Stimulated activated CD8-positive, alpha-beta memory T cell treated with anti-CD3 and anti-CD28 coated beads, Interleukin-7, amount 100 ng/mL, for 1 hour (primary cell): ENCODE measurements at places on chromosomes 12 and 14.

DNA sequence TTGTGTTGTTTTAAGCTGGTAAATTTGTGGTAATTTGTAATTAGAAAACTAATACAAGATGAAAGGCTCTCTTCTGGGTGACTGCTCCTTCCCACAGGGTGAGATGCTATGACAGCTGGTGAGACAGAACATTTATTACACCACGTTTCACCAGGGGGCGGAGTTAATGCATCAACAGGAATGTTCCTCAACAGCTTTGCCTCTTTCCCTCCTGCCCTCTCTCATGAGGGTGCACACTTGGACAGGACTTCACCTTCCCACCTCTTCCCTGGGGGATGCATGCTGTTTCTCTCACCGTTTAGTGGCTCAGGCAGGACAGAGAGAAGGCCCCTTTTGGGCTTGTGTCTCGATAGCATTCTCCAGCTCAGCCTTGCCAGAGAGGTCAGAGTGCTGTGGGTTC is 13.4 kb upstream of the PPP1R1A start:
- no peak for DNase-seq

DNA sequence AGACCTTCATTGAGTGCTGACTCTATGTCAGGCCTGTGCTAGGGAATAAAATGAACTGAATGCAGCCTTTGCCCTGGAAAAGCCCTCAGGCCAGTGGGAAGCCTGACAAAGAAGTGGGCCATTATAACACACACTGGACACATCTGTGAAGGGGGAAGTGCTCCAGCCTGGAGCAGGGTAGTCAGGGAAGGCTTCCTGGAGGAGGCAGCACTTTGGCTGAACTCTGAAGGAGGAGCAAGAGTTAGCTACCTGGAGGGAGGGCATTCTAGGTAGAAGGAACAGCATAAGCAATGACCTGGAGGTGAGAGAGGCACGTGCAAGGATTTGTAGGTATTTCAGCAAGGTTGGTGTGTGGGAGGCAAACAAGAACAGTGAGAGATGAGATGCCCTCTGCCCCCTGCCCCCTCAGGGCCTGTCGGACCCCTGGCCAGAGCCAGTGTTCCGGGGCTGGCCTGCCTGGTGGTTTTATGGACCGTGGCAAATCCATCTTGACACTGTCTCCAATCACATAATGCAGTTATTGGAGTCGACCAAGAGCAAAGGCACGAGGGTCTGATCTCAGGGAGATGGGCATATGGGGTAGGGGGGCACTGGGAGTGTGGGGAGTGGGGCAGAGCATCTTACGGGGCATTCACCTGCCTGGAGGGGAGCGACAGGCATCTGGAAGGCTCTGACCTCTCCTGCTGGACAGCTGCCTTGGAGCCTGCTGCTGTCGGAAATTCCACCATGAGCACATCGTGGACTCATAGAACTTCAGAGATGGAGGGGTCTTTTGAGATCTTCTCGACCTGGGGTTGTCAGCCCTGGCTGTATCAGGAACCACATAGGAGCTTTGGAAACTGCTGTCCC is 2.7 kb upstream of the FAM222A start:
- no peak for DNase-seq

DNA sequence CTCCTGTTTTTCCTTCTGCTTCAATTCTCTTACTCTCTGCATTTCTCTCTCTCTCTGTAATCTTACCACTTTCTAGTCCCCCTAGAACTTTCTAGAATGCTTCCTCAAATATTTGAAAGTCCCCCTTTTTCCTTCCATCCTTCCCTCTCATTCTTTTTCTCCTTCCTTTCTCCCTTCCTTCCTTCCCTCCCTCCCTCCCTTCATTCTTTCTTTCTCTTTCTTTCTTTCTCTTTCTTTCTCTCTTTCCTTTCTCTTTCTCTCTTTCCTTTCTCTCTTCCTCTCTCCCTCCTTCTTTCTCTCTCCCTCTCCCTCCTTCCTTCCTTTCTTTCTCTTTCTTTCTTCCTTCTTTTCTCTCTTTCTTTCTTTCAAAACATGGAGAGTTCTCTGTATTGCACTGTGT is 201.4 kb upstream of the IGF1 start:
- DNase-seq, result no peak

- no peak for DNase-seq
Observed at GRCh38 chr12:61536525-61536924, 723.7 kb upstream of the USP15 start.

GRCh38 chr12:122421187-122421820 is 1.2 kb downstream of the CLIP1 start:
- no peak for DNase-seq

GRCh38 chr12:8667270-8667669 is 4.6 kb upstream of the MFAP5 start:
- no peak for DNase-seq

DNA sequence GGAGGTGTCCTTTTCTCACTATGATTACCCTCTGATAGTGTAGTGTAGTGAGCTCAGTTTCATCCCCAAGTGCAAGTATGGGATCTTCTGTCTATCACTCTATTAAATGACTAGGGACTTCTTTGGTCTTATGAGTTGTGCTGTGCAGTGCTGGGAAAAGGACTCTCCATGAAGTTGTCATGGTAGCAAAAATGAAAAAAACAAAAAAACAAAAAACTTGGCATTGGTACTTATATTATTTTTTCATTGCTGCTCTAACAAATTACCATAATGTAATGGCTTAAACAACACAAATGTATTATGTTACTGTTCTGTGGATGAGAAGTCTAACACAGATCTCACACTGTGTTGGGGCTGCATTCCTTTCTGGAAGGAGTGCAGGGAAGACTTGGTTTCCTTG is 393.1 kb upstream of the NOVA1 start:
- no peak for DNase-seq

- DNase-seq, result no peak
Observed at GRCh38 chr12:20572451-20572850, 122.7 kb upstream of the SLCO1C1 start.

DNA sequence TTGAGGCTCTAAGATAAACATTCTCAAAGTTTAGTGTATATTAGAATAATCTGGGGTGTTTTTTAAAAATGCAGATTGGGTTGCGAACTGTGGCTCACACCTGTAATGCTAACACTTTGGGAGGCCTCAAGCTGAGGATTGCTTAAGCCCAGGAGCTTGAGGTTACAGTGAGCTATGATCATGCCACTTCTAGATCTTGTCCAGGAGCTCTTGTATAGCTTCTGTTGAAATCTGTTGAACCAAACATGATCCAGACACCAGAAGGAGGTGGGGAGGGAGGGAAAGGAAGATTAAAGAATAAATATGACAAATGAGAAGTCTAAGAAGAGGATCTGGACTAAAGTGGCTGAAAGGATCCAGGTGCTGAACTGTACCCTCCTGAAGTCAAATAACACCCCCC is 14.4 kb downstream of the PDE1B start:
- DNase-seq, result no peak

- no peak for DNase-seq
Observed at GRCh38 chr12:52423661-52424500, 10.3 kb downstream of the KRT75 start.

DNA sequence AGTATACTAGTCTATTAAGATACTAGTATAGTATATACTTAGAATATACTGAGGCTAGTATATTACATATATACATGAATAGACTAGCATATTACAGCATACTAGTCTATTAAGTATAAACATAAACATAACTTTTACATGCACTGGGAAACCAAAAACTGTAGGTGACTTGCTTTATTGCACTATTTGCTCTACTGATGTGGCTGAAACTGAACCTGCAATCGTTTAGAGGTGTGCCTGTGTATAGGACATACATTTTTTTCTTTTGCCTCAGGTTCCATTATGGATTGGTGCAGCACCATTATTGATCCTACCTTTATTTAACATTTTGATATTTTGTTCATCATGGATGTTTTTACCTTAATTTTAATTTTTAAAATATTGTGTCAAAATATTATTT is 143.2 kb upstream of the RGS6 start:
- no peak for DNase-seq

DNA sequence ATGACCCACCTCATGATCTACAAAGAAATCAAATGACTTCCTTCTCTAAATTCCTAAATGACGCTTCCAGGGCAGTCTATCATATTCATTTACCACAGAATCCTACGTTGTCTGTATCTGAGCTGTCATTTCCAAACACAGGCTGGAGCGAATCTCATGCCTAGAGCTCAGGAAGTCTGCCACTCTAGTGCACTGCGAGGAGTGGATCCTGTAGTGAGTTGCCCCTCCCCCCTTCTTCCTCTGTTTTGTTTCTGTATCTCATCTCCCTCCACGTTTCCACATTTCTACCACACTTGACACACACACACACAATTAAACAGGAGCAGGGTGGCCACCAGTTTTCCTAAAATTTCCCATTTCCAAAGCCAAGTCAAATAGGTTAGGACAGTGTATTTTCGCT is 415.4 kb upstream of the PRICKLE1 start:
- DNase-seq, result no peak

DNA sequence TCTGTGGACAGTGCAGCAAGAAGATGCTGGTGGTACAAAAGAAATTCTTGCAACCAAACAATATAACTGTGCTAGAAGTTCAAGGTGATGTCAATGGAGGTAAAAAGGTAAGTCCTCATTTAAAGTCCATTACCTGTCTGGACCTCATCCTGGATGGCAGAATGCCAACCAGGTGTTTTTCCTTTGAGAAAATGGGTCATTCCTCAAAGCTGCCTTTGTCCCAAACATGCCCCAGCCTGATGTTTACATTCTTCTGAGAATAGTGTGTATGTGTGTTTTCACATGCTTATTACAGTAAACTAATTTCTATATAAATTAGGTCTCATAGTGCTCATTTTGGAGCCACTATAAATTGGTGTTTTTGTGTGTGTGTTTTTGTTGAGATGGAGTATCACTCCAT is 24.9 kb downstream of the ACTR6 start:
- DNase-seq, result no peak

GRCh38 chr14:94615823-94616570 is 3.8 kb downstream of the SERPINA3 start:
- no peak for DNase-seq

DNA sequence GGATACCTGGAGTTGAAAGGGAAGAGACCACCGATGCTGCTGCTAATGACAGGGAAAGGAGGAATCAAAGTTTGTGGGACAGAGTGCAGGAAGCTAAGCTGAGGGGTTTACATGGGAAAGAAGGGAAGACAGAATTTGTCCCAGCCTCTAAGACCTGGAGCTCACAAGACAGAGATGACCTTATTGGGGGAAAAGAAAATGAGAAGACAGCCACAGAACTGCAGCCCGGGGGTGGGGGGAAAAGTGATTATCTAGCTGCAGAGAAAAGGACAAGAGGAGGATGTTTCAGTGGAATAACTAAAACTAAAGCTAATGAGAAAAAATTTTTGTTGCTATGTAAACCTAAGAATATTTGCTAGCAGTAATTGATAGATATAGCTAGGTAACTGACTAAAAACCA is 30.7 kb downstream of the NDUFA12 start:
- no peak for DNase-seq

GRCh38 chr12:101620762-101621133 is 26.0 kb downstream of the MYBPC1 start:
- no peak for DNase-seq

- DNase-seq, result no peak
Observed at GRCh38 chr12:41221491-41221890, 33.4 kb downstream of the PDZRN4 start.

GRCh38 chr14:30757082-30757481 is 117.3 kb upstream of the COCH start:
- DNase-seq, result no peak

- DNase-seq, result no peak
Observed at GRCh38 chr12:108316176-108317086, 22.7 kb downstream of the CMKLR1 start.

- DNase-seq, result no peak
Observed at GRCh38 chr12:5505116-5505515, 73.2 kb downstream of the NTF3 start.

- no peak for DNase-seq
Observed at GRCh38 chr14:105385698-105386365, 12.5 kb upstream of the TEX22 start.

DNA sequence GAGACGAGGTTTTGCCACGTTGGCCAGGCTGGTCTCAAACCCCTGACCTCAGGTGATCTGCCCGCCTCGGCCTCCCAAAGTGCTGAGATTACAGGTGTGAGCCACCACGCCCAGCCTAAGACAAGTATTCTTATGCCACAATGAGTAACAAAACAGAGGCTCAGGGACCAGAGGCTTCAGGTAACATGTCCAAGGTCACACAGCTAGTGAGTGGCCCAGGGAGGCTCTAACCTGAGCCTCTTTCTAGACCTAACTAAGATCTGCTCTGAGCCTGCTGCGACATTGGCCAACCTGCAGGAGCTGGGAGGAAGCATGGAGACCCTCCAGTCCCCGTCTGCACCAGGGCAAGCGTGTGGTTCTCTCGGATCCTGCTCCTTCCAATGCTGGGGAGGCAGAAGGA is 77.9 kb downstream of the FOXN3 start:
- no peak for DNase-seq

- no peak for DNase-seq
Observed at GRCh38 chr14:57008534-57008933, 198.3 kb upstream of the OTX2 start.

GRCh38 chr14:34632411-34632978 is 2.5 kb upstream of the SNX6 start:
- no peak for DNase-seq

DNA sequence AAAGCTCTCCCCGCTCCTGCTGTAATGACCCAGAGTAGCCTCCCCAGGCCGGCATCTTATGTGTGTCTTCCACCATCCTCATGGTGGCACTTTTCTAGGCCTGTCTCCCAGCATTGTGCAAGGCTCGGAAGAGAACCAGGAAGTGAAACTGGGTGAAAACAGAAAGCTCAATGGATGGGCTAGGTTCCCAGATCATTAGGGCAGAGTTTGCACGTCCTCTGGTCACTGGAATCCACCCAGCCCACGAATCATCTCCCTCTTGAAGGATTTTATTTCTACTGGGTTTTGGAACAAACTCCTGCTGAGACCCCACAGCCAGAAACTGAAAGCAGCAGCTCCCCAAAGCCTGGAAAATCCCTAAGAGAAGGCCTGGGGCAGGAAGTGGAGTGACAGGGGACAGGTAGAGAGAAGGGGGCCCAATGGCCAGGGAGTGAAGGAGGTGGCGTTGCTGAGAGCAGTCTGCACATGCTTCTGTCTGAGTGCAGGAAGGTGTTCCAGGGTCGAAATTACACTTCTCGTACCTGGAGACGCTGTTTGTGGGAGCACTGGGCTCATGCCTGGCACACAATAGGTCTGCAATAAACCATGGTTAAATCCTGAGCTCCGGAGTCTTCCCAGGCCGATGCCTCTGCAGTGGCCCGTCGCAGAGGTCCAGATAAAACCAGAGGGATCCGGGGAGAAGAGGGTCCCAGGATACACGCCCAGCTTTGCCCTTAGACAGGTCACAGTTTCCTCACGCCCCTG is 15.6 kb downstream of the ACVRL1 start:
- no peak for DNase-seq
